ENCODE measurements at places on chromosomes 1 and 21.

- no peak for DNase-seq
These were observed 54.8 kb upstream of the CD34 start for GRCh38 chr1:207965392-207966387.

DNA sequence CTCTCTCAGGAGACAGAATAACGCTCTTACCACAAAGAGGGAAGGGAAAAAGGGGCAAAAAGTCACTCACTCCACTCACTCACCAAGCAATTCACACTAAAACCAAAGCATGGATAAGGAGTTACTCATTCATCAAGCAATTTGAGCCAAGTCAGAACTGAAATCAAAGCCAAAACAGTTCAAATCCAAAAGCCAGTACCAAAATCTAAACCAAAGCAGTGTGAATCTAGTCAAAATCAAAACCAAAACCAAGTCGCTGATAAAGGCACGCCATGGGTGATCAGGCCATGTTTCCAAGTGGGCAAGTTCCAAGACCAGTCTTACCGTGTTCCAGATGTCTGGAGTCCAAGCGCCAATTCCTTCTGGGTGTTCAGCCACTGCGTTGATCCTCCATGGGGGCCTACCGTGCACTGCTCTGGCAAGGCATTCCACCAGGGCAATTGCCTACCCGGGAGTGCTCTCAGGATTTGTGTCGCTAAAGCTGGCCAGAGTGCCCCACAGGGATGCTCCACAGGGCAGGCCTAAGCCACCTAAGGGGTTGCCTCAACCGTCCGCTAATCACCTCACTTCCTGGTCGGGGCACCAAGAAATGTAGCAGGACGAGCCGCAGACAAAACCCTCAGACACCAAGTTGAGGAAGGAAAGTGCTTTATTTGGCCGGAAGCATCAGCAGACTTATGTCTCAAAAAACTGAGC is 142.3 kb downstream of the TRIM33 start:
- DNase-seq, result no peak

DNA sequence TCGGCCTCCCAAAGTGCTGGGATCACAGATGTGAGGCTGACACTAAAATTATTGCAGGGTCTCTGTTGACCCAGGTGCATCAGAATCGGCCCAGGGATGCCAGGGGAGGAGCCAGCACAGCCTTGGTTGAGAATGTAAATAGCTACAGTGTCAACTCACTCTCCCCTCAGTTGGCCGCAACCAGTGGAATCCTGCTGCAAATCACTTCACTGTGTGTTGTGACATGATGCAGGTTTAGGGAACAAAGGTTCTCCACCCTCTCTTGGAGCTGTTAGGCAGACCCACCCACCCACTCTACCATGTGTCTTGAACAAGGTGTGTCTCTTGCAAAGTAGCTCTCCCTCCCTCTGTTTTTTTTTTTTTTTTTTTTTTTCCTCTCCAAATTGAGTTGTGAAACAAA is 60.5 kb upstream of the SOD1 start:
- no peak for DNase-seq

DNA sequence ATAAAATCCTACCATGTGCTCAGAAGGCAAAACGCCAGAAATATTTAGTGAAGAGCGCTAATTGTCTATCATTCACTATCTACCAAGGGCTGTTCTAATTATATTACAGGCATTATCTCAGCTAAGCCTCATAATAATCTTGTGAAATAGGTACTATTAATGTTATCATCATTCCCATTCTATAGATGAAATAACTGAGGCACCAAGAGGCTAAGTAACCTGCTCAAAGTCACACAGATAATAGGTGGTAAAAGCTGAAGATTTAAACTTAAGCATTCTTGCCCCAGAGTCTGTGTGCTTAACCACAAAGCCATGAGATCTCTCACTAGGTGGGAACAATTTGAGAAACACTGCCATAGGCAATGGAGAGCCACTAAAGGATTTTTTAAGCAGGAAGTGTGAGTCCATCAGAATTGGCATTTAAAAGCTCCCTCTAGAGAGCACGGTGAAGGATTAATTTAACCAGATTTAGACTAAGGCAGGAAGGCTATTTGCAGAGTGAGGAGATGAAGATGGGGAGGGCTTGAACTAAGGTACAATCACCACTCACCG is 1.7 kb upstream of the SMAP2 start:
- DNase-seq, result no peak

- no peak for DNase-seq
These were observed 62.7 kb upstream of the ABCD3 start for GRCh38 chr1:94355485-94355980.

- no peak for DNase-seq
These were observed 143.5 kb downstream of the C1orf94 start for GRCh38 chr1:34320053-34320669.

GRCh38 chr1:185318431-185319138 is 1.5 kb upstream of the IVNS1ABP start:
- no peak for DNase-seq

DNA sequence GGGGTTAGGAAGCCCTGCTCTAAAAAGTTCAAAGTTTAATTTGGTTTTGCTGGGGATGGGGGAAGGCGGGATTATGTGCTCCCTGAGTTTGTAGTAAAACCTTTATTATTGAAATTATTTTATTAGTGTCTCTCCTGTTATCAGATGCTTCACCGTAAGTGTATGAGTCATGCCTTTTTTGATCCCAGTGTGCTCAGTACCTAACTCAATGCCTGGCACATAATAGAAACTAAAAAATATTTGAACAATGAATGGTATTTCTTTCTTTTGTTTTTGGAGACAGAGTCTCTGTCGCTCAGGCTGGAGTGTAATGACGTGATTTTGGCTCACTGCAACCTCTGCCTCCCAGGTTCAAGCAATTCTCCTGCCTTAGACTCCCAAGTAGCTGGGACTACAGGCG is 6.4 kb downstream of the SNRPE start:
- DNase-seq, result no peak

DNA sequence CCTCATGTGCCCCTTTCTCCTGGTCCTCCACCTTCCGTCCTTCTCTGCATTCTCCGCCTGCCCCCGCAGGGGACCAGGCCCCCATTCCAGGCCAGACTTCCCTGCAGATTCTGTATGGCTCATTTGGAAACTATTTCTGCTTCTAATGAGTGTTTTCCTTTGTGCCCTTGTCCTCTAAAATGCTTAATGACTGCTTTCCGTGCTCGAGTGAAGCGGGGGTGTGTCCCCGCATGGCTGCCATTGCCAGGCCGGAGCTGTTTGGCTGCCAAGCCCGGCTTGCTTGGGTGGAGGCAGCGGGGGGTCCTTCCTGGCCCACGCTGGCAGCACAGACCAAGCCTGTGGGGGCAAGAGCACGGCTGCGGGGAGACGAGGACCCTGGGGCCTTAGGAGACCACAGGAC is 299.3 kb upstream of the VAMP3 start:
- DNase-seq, result no peak

DNA sequence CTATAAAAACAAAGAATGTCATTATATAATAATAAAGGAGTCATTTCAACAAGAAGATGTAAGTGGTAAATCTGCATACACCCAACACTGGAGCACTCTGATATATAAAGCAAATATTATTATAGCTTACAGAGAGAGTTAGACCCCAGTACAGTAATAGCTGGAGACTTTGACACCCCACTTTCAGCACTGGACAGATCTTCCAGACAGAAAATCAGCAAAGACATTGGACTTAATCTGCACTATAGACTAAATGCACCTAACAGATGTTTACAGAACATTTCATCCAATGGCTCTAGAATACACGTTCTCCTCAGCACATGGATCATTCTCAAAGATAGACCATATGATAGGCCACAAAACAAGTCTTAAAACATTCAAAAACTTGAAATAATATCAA is 20.0 kb upstream of the KCNH1 start:
- no peak for DNase-seq

DNA sequence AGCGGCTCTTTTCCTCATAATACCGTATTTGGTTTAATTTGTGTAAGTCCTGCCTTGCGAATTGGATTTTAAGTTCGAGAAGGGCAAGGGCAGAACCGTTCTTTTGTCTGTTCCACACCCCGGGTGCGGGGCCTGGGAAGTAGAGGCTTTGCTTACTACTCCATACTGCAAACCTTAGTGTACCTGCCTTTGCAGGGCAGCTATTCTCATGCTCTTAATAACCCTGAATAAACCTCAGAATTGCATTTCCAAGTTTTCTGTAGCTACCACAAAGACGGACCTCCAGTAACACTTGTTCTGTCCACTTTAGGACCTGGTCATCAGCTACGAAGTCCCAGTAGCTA is 657 bp upstream of the HNRNPU start:
- DNase-seq, result no peak

DNA sequence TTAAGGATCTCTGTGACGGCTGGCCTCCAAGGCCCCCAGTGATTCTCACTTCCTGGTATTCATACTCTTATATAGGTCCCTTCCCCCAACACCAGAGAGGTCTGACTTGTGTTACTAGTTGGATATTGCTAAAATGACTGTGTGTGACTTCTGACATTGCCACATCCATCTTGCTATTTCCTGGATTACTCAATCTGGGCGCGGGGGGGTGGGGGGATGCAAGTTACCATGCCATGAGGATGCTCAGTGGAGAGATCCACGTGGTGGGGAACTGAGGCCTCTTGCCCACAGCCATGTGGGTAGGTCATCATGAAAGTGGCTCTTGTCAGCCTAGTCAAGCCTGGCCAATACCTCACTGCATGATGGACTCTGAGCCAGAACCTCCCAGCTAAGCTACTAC is 117.0 kb downstream of the UBE2U start:
- DNase-seq, result no peak

GRCh38 chr1:59638231-59638711 is 176.5 kb upstream of the HOOK1 start:
- no peak for DNase-seq

- DNase-seq, result no peak
These were observed 3.9 kb downstream of the TMEM125 start for GRCh38 chr1:43273708-43274107.

- DNase-seq, result no peak
These were observed 30.5 kb downstream of the BATF3 start for GRCh38 chr1:212669102-212669501.

All from stimulated activated CD4-positive, alpha-beta T cell treated with anti-CD3 and anti-CD28 coated beads, TNF-alpha, amount 100 ng/mL, for 1 hour (primary cell).